IMR-90 (cell line): ENCODE measurements at places on chromosomes 3 and 15. TPM values are rescaled to one million over a fixed set of nuclear protein-coding genes. Genes with fewer than 3 reads are reported as not detected.

GRCh38 chr15:69393831-69394491 is 20.2 kb upstream of the KIF23 start:
- no peak for DNase-seq

- DNase-seq = no peak
These were observed 37.4 kb upstream of the AGBL1 start for GRCh38 chr15:86042226-86042625.

- no peak for DNase-seq
These were observed 1.5 kb upstream of the LRIG1 start for GRCh38 chr3:66502245-66502874.

TTLL13 gene
- 0.10 TPM in 1 of 2 replicates, not detected in the other for polyA plus RNA-seq
